ENCODE measurements at places on chromosomes 5 and 9.

DNA sequence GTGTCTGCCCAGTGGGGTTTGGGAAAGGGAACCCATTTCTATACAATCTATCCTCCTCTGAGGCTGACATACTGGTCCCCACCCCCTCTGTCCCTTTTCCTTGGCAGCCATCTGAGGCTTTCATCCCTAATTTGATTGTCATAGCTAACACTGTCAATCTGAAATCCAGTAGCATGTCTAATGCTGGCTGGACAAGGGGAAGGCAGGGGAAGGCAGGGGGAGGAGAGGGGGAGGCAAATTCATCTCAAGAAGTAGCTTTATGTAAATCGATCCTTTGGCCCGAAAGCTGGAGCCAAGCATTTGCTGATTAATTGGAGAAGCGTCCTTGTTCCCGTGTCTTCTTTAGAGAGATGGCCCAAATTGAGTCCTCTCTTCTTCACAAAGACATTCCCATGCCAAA, 314.1 kb upstream of the PANK3 start:
- H3K4me1 ChIP-seq, result no peaks in the 10 kb centered on the region
- H3K27ac ChIP-seq, result no peak overlapping the region
- H3K27me3 ChIP-seq, result peaks cover 18% of the 10 kb centered on the region
- H3K36me3 ChIP-seq, result no peaks in the 10 kb centered on the region

GRCh38 chr9:127971357-127972235, 9.2 kb downstream of the EEIG1 start:
- peak overlapping the region; percentile 83 for H3K4me3 ChIP-seq
- H3K4me1 ChIP-seq, result peaks cover 94% of the 10 kb centered on the region
- no peaks in the 10 kb centered on the region for H3K27me3 ChIP-seq

DNA sequence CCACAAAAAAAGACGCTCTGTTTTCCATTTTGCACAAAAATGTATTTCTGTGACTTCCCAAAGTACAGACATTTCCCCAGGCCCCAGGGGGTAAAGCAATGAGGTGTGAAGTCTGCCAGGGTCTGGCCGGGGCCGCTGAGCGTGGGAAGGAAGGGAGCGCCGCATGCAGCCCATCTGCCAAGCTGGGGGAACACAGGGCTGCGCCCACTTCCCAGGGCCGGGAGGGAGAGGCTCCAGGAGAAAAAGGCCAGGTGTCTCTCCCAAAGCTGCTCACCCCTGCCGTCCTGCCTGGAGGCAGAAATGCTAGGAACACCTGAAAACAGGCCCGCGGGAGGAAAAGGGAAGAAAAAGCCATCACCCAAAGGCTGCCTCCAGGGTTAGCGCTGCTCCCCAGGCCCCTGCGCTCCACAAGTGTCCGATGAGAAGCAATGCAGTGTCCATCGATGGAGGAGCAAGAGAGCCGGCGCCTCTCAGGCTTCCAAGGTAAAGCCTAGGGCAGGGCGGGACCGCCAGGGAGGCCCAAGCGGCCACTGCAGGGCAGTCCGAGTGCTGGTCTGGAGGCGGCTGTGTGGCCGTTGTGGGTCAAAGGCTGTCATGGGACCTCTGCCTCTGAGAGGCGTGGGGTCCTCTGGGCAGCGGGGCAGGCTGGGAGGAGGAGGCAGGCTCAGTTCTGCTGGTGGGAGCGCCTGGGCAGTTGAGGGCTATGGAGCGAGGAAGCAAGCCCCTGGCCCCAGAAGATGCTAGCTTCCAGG, 6.0 kb upstream of the ZDHHC12 start:
- no peak overlapping the region for H3K4me3 ChIP-seq
- no peak overlapping the region for H3K27ac ChIP-seq
- H3K27me3 ChIP-seq, result no peaks in the 10 kb centered on the region
- H3K4me1 ChIP-seq, result peaks cover 7% of the 10 kb centered on the region

- H3K4me1 ChIP-seq, result no peaks in the 10 kb centered on the region
- H3K27ac ChIP-seq, result no peak overlapping the region
- no peak overlapping the region for H3K4me3 ChIP-seq
These were observed 22.5 kb downstream of the TMEM268 start for GRCh38 chr9:114633438-114634089.

- peaks cover 51% of the 10 kb centered on the region for H3K36me3 ChIP-seq
- H3K27ac ChIP-seq, result peak overlapping the region; percentile 53
- no peaks in the 10 kb centered on the region for H3K4me1 ChIP-seq
- no peak for DNase-seq
- no peak overlapping the region for H3K4me3 ChIP-seq
- no peaks in the 10 kb centered on the region for H3K27me3 ChIP-seq
These were observed 6.3 kb downstream of the GPX3 start for GRCh38 chr5:151026679-151027078.
